Stimulated activated CD4-positive, alpha-beta T cell treated with anti-CD3 and anti-CD28 coated beads, Interleukin-15, amount 100 ng/mL, for 24 hours (primary cell): ENCODE measurements at places on chromosomes 12 and 14.

DNA sequence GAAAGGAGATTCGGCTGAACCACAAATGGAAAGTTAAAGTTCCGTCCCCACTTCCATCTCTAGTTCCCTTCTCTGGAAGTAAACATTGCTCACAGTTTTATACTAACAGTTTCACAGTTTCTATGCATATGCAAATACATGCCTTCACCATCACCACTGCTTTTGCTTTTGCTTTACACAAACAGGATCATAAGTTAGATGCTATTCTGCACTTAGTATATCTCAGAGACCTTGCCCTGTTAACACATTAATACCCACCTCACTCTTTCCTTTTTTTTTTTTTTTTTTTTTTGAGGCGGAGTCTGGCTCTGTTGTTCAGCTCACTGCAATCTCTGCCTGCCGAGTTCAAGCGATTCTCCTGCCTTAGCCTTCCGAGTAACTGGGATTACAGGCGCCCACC lies 890 bp downstream of the TEP1 start:
- DNase-seq: no peak

- no peak for DNase-seq
These were observed 16.4 kb downstream of the CLEC2D start for GRCh38 chr12:9685915-9686314.

DNA sequence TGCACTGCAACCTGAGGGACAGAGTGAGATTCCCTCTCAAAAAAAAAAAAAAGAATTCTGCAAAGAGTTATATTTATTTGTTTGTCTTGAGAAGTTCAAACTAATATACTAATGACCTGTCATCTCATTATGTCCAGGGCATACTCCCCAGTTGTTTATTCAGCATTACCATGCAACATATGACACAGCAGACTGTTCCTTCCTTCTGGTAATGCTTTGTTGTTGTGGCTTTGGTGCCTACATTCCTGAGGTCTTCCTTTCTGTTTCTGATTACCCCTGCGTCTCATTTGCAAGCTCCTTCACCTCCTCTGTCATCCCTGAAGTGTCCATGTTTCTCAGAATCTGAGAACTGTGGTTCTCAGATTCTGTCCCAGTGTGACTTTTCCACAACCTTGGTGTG lies 55.3 kb downstream of the DERA start:
- DNase-seq: no peak

- DNase-seq: no peak
These were observed 94.9 kb downstream of the PPM1H start for GRCh38 chr12:62839869-62840660.

GRCh38 chr14:63237791-63238190 lies 33.5 kb downstream of the RHOJ start:
- no peak for DNase-seq

DNA sequence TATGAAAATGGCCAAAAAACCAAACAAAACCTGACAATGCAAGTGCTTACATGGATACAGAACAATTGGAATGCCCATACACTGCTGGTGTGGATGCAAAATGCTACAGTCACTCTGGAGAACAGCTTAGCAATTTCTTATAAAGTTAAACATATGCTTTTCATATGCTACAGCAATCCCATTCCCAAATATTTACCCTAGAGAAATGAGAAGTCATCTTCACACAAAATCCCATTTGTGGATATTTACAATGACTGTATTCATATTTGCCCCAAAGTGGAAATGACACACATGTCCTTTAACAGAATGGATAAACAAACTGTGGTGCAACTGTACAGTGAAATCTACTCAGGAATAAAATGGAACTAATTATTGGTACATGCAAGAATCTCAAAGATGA lies 20.4 kb downstream of the SAV1 start:
- DNase-seq: no peak

DNA sequence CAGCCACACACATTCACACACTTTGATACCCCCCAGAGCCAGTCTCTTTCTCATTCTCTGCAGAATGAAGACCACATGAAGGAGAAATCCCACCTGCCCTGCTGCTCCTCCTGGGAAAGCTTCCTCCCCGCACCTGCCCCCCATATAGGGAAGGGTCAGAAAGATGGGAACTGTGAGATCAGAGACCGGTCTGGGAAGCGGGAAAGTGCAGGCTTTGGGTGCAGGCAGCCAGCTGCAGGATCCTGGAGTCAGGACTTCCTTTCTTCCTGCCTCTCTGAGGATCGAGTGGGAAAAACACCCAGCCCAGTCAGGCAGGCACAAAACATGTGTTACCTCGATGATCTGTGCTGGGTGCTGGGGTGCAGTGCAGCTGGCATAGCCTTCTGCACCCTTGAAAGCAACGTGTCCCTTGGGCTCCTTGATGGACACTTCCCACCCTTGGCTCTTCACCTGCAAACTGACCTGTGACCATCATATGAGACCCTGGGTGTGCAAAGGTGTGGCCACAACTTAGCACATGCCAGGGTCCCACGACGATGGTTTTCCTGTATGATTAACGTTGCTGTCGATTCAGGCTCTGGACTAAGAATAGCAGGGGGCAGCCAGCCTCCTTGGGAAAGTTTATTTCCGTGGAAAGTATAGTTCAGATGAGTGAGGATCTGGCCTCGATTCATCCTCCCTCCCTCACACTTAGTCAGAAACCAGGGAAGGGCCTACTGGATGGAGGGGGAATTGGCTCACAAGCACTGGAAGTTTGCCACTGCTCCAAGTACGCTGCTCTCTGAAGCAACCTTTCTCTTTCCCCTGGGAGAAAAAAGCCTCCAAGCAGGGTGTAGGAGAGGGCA lies 105.4 kb upstream of the MED13L start:
- DNase-seq: no peak

- no peak for DNase-seq
These were observed 10.0 kb downstream of the SBNO1 start for GRCh38 chr12:123354600-123354999.

DNA sequence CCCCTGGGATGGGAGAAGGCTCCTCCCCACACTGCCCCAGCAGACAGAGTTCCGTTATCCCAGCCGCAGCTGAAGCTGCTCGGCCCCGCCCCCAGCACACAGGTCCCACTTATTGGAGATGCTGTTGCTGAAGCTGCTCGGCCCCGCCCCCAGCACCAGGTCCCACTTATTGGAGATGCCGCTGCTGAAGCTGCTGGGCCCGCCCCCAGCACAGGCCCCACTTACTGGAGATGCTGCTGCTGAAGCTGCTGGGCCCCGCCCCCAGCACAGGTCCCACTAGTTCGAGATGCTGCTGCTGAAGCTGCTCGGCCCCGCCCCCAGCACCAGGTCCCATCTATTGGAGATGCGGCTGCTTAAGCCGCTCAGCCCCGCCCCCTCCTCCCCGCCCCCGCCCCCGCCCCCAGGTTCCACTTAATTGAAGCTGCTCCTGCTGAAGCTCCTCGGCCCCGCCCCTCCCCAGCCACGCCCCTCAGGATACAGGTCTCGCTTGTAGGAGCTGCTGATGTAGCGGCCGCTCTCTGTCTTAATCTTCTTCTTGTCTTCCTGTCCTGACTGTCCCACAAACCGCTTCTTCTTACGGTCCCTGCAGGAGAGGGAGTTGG lies 12.0 kb downstream of the CFAP73 start:
- DNase-seq: peak; percentile 63

GRCh38 chr14:32808644-32809043 lies 130.0 kb upstream of the NPAS3 start:
- no peak for DNase-seq

GRCh38 chr14:80951491-80951890 lies 3.9 kb upstream of the TSHR start:
- DNase-seq: no peak

- DNase-seq: no peak
These were observed 38.9 kb upstream of the PSEN1 start for GRCh38 chr14:73097421-73097820.

- DNase-seq: no peak
These were observed 47.1 kb downstream of the KIF21A start for GRCh38 chr12:39395866-39396265.

- no peak for DNase-seq
These were observed 40.8 kb upstream of the SPTLC2 start for GRCh38 chr14:77657280-77657679.

GRCh38 chr12:62282057-62282774 lies 22.0 kb downstream of the USP15 start:
- no peak for DNase-seq

GRCh38 chr14:51094901-51095853 lies at the start of gene TRIM9:
TSS of gene TRIM9 (minus strand) at chr14:51095105. CDS start at chr14:51094939, 166 bp downstream.
- peak; percentile 95 for DNase-seq

GRCh38 chr14:96126339-96126782 lies 78.3 kb upstream of the BDKRB2 start:
- DNase-seq: peak; percentile 18

- no peak for DNase-seq
These were observed 340.6 kb downstream of the GXYLT1 start for GRCh38 chr12:41804026-41804425.
